ENCODE measurements at places on chromosomes 3 and 15.

- DNase-seq: no peak
These were observed 48.3 kb upstream of the PRR23E start for GRCh38 chr3:127144631-127145030.

DNA sequence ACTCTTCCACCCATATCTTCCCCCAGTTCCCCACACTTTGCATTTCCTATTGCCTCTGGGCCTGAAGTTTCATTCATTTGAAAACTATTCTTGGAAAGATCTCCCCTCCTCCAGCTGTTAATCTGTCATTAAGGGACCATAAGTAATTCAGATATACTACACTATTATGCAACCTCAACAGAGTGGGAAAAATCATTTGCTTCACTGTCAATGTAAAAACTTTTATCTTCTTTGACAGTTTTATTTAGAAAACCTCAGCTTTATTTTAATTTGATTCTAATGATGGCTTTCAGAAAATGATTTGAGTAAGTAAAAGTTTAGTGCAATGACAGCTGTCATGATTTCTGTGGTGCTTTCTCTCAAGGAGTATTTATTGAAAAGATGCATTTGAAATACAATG, 435.3 kb upstream of the KCNMB2 start:
- DNase-seq: no peak

DNA sequence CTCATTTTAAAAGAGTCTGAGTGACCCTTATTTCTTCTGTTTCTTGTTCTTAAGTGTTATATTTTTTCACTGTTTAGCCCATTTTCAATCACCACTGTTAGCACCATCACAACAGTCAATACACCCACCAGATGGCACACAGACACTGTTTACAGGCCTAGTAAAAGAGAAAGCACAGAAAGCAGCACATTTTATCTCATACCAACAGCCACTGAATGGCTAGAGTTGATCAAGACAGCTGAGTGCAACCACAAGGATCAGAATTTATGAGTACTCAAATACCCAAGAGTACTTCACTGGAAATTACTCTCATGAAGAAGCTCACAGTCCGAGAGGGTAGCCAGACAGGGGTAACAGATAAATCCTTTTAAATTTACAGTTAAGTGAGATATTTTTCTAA, 127.0 kb downstream of the TFDP2 start:
- DNase-seq: no peak

GRCh38 chr3:5275529-5275928, 88.0 kb downstream of the EDEM1 start:
- DNase-seq: no peak

GRCh38 chr3:148742118-148742517, 44.4 kb downstream of the AGTR1 start:
- no peak for DNase-seq

DNA sequence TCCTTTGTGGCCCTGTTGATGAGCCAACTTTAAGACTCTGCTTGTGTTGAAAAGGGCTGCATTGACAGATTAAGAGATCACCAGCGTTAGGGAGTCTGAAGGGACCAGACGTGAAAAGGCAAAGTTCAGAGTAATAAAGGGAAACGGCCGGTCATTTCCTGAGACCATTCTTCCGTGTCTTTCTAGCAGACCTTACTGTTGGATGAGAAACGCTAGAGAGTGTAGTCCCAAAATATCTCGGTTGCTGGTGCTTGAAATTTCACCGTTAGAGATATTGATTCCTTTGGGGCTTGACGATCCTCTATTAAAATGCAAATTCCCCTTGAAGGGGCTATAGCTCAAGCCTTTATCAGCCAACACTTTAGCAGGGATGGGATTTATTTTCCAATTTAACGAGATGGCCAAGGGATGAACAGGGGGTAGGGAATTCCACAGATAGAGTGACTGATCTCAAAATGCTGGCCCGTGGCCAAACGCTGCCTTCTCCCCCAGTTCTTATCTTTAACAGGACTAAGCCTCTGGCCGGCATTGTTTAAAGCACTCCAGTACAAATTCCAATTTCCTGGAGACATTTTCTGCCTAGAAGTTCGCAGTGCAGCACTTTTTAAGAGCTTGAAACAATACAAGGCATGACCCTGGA, 250.4 kb downstream of the TJP1 start:
- DNase-seq: no peak

DNA sequence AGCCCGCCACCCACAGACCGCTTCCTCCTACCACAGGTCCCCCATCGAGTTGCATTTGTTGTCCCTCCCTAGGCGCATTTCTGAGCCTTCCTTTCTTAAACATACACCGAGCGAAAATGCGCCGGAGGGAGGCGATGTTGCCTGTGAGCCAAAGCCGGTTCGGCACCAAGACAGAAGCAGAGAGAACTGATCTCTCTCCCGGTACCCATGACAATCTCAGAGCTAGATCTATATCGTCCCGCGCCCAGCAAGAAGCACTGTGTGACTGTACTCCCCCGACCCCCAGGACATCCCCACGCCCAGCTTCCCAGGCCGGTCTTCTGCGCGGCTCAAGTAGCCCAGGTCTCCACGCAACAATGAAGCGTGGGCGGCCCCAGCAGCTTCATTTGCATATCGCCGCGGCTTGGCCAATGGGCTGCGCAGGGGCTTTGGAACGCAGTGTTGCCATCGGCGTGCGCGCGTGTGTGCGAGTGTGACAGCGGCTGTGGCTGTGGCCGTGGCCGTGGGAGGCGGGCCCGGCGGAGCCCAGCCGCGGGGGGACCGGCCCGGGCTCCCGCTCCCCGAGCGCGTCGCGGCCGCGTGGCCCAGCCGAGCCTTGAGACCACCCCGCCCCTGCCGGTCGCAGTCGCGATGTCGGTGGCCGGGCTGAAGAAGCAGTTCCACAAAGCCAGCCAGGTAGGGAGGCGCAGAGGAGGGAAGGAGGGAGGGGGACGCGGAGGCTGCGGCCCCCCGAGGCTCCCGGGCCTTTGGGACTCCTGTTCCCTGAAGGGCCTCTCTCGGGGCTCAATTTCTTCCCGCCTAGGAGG, at the start of gene SH3GL3:
SH3GL3 (plus strand) TSS at position 438 of the 806 bp plus-strand sequence; CDS start at position 631, 193 bp downstream.
- peak; percentile 76 for DNase-seq

- no peak for DNase-seq
These were observed 130.9 kb upstream of the CTDSPL start for GRCh38 chr3:37730825-37731224.

DNA sequence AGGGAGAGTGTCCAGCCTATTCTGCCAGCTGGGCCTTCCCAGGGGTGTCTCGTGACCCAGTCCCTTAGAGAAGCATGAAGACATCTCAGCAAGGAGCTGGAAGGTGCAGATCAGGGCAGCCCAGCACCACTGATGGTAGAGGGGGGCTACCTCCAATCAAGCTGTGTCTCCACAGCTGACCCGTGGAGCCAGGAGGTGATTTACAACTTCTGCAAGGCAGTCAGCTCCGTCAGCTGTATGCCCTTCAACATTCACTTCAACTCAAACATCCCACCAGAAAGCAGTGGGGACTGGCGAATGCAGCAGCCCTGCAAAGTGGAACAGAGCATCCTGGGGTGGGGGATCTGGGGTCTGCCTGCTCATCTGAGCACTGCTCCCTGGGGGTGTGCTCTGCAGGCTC, 32.6 kb upstream of the FRG2C start:
- DNase-seq: no peak

Data from left ventricle myocardium inferior (tissue), 1 donor.